ENCODE measurements at places on chromosomes 5 and 9.

- no peak for DNase-seq
These were observed 6.7 kb upstream of the CDH6 start for GRCh38 chr5:31186672-31187267.

DNA sequence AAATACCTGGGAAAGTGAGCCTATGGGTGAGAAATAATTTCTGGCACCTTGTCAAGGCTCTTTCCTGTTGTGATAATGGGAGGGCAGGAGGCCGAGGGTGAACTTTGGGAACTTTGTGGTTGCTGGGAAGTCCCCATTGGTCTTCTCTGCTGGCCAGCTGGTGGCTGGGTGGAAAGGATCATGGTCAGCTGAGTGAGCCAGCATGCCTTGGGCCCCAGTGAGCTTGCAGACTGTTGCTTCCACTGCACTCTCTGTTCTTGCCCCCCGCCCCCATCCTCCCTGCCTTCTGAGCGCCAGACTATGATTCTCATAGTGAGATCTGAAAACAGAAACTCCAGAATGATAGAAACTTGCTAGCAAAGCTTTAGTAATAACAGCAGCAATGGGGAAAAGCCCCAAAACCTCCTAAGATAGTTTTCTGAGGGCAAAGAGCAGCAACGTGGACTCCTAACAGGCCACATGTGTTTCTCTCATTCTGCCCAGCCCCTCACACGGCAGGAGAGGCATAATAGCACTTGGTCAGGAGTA lies 139.2 kb upstream of the SMARCA2 start:
- no peak for DNase-seq

DNA sequence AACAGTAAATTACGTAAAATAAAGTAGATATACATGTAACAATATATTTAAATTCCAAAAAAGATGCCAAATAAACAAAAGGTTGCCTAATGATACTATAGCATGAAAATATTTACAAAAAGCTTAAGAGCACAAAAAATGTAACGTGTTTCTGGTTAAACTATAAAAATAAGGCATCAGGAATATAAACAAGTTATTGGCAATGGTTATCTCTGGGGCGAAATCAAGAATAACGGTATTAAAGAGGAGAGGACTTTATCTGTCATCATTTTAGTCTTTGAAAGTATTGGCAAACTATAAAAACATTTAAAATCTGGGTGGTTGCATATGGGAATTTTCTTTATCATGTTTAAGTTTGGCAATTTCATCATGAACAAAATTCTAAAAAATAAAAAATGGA lies 1599.2 kb downstream of the MAT2B start:
- no peak for DNase-seq

DNA sequence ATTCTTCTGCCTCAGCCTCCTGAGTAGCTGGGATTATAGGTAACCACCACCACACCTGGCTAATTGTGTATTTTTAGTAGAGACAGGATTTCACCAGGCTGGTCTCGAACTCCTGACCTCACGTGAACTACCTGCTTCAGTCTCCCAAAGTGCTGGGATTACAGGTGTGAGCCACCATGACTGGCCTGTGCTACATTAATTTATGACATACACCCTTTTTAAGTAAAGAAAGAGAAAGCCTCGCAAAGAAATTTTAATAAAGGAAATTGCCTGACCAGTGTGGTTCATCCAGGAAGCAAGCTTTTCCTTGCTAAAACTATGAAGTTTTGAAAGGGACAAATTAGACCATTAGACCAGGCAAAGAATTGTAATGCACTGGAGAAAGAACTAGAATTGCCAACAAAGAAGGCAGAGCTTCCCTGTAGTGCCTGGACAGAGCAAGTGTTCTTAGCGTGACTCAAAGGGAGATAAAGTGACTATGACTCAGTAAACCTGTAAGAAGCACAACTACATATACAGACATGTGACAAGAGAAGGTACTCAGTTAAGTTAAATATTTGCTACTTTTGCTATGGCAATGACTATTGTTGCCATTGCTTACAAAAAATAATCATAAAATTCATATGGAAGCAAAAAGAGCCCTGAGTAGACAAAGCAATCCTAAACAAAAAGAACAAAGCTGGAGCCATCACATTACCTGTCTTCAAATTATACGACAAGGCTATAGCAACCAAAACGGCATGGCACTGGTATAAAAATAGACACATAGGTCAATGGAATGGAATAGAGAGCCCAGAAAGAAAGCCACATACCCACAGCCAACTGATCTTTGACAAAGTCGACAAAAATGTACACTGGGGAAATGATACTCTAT lies 54.6 kb downstream of the FYB1 start:
- DNase-seq = no peak

DNA sequence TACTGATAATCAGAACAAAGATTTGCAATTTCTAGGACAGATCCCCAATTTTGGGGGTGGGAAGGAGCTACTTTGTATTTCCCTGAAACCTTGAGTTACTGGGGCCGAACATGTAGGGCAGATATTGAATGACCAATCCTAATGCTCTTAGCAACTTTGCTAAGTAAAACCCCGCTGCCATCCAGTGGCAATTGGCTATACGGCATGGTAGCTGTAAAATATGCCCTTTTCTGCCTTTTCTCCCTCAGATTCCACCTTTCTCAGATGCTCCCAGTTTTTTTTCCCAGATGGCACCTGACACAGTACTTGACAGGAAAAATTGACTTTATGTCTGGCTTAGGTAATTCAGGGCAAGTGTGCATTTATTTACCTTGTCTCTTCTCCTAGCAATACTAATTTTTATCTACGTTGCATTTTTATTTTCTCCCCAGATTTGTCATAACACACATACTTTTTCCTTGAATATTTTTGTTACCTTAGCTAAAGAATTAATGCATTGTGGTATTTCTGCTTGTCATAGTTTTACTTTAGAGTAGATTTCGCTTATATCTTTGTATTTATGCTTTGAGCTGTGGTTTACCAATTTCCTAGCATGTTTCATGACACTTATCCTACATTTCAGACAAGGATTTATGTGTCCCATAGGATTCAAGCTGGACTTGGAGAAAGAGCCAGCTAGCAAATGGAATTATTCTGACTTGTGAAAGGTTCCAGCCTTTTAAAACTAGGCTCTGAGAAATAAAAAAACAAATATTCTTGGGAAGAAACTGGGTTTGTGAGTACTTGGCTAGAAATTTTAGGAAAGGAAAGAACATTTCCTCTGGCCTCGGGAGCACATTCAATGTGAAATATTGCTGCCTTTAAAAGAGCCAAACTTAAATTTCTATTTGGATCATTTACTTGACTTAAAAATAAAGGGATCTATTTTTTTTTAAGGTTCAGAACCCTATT lies 37.4 kb downstream of the PIK3R1 start:
- no peak for DNase-seq

- no peak for DNase-seq
These were observed 16.9 kb upstream of the NIPAL4 start for GRCh38 chr5:157443041-157443549.

DNA sequence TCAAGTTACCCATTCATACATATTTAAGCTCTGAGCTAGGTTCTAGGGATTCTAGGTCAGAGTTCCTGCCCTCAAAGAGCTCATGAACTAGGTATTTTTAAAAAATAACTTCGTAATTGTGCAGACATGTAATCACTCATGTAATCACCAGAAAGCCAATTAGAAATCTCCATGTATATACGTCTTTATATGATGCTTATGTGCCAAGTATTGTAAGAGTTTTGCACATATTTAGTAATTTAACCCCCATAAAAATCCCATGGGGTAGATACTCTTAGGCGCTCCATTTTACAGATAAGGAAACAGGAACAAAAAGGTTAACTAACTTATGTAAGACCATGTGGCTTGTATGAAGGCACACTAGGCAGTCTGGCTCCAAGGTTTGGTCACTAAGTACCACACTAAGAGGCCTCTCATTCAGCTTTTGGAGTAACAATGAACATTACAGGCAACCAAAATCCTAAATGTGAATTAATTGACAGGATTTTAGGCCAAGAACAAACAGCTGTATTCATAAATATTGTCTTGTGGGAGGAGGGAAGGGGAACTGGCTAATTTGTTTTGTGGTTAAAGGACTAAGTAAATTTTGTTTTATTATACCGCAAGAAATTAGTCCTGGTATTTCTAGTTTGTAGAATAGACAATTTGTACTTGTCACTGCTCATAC lies 1.7 kb upstream of the OTULINL start:
- no peak for DNase-seq

GRCh38 chr9:37455884-37456647 lies 9.2 kb downstream of the ZBTB5 start:
- DNase-seq = no peak

DNA sequence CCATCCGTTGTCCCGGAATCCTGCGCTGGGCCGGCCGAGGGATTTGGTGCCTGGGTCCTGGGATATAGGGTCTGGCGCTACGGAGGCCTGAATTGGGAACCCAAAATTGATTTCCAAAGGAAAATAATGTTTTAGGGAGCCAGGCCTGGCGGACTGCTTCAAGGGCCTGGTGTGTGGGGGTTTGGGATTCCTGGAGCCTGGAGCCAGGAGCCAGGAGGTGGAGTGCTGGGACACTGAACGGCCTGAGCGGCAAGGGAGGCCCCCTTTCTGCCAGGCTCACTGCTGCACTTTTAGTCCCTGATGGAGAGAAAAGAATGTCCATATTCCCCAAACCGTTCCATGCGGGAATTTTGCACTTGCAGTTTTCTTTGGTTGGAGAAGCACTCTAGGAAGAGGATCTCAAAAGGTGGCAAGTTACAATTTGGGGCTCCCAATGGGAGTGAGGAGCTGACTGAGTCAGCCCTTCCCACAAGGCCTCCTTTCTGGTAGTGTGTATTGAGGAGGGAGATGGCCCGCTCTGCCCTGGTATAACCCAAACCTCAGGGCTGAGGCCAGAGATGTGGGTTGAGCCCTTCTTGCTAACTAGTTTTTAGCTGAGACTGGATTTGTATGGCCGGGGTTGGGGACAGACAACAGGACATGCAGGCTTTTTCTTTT lies 2.2 kb downstream of the LMX1B start:
- no peak for DNase-seq

- DNase-seq = no peak
These were observed 18.6 kb upstream of the PSAT1 start for GRCh38 chr9:78278177-78278777.

- no peak for DNase-seq
These were observed 6.4 kb downstream of the ENTPD8 start for GRCh38 chr9:137434498-137435380.

- no peak for DNase-seq
These were observed 6.3 kb downstream of the SHB start for GRCh38 chr9:38062498-38063362.

GRCh38 chr9:93709600-93710369 lies 133.4 kb downstream of the PHF2 start:
- DNase-seq = no peak

DNA sequence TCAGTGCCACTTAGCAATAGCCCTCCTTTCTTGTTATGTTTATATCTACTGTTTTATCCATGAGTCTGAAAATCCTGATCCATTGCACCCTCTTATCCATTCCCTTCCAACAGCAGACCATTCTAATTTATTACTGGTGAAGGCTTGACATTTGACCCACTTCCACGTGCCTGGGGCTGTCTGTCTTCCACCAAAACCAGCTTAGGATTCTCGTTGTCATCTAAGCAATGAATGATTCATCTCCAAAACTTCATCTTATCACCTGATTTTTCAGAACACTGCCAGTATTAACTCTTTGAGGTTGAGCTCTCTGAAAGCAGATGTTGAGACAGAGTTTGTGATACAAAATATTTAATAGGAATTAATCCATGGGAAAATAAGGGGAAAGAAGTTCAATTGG lies 277.8 kb upstream of the FBXL7 start:
- peak; percentile 9 for DNase-seq

DNA sequence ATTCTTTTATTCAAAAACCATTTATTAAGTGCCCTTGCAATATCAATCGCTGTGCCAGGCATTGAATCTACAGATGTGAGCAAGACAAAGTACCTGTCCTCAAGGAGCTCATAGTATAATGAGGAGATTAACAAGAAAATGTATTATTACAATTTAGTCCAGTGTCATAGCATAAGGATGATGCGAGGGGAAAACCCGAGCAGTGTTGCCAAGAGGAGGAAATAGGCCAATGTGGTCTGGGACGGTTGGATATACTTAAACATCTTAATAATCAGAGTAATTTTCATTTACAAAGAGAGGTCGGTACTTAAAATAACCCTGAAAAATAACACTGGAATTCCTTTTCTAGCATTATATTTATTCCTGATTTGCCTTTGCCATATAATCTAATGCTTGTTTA lies 18.5 kb downstream of the CD274 start:
- no peak for DNase-seq

DNA sequence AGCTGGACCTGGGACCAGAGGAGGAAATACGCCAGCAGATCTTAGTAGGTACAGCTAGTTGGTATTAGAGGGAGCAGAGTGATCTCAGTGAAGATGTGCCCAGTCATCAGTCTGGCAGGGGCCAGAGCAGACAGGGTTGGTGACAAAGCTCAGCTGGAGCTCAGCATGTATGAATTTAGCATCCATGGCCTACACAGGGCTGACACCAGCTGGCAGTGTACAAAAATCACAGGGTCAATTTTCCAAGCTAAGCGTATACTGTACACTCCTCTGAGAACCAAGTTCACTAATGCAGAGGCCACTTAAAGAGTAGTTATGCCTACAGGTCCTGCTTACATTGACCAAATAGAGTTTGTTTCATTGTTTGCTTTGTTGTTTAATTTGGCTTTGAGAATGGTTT lies 146.6 kb downstream of the SLC24A2 start:
- no peak for DNase-seq

DNA sequence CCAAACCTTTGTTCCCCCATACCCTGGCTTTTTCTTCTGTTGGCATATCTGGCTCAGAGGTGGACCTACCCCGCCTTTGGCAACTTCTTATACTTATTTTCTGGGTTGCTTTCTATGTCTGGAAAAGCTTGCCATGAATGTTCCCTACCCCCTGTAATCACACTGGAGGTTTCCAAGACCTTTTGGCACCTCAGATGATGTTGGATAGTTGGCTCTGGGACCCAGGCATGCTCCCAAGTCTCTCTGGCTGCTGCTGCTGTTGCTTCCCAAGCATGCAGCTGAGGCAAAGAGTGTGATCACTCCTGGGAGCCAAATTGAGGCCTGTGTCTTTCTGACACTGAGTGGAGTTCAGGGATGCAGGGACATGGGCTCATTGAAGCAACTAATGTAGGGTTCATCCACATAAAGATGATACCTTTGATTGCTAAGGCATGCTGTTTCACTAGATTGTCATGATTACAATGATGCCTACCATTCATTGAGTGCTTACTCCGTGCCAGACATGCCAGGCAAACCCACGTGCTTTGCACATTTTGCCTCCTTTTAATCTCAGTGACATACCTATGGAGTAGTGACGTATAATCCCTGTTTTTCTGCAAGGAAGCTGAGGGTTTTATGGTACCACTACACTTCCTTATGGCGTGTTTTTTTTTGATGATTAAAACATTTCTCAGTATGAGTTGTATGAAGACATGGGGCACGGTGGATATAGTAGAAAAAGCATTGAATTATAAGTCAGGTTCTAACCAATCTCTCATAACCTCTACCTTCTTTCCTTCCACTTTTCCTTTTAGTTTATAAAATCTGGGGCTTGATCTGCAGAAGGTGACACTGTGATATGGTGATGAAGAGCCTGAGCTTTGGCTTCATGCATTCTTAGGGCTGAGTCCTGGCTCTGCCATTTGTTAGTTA lies 73.1 kb downstream of the ARHGAP26 start:
- DNase-seq = no peak

GRCh38 chr9:14722391-14723035 lies at the start of gene CER1:
Gene CER1, minus strand, starts transcription at chr9:14722733. Its CDS starts 61 bp downstream, at chr9:14722672.
- no peak for DNase-seq
